ENCODE measurements at places on chromosomes 2 and 18.

- no peak for DNase-seq
Observed at GRCh38 chr2:231223458-231223976, 25.1 kb downstream of the ARMC9 start.

- DNase-seq = no peak
Observed at GRCh38 chr2:134368009-134368817, 114.3 kb downstream of the MGAT5 start.

DNA sequence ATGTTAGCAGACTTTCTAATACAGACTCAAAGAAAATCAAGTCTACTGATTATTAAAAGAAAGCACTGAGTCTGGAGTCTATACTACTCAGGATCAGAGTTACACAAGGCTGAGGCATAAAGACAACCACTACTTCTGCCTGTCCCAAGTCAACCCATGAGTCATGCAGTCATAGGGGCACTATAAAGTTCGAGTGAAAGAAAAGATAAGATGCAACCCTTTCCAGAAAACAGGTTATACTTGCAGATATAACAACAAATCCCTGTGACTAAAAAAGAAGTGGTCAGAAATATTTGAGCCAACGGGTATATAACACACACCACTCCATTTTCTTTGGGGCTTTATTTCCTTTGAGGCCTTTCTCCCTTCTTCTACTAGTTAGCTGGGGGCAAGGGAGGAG lies 18.6 kb upstream of the SCRN3 start:
- DNase-seq = no peak

DNA sequence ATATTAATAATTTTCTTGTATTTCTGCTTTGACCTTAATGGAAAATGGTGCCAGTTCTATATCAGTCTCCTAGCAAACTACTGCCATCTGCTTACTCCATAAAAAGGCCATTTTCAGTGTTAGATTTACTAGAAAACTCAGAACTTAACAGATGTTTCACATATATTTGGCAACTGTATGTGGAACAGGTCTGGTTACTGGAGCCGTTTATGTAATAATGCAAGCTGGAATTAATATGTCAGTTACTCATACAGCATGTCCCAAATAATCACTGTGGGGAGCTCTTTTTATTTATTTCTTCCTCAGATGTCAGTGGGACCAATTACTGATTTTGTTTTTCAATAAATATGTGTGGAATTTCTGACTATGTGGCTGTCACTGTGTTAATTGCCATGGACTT lies 1247.6 kb downstream of the CNTNAP5 start:
- no peak for DNase-seq

DNA sequence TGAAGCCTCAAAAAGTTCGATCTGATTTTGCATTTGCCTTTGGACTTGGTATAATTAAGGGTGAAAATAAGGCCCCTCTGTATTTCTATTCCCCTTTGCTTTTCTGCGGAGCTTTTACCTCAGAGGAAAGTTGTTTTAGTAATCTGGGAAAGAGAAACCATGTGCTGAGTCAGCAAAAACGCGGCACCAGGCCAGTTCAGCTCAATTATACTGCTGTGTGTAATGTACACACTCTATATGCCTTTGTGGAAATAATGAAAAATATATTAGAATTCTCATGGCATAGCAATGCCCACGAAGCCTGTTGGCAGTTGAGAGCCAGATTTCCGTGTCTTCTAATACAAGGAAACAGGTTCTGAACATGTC lies 161.9 kb upstream of the SIX2 start:
- DNase-seq = no peak

- DNase-seq = no peak
Observed at GRCh38 chr2:215817046-215817445, 196.3 kb downstream of the MREG start.

DNA sequence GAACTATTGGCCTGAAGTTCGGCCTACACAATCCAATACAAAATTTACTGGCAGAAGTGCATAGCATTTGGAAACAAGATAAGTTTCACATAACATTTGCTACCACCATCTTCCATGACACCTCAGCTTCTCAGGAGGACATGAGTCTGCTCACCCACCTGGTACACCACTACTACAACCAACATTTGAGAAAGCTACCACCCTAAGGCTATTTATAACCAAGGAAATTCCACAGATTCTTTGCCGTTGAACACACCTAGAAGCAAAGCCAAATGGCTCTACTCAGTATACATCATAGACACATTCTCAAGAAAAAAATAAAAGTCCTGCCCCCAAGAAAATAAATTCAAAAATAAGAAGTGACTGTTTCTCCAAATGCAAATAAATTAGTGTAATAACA lies 145.3 kb downstream of the SPAG16 start:
- DNase-seq = no peak

- no peak for DNase-seq
Observed at GRCh38 chr2:96665083-96665569, 22.6 kb downstream of the FER1L5 start.

DNA sequence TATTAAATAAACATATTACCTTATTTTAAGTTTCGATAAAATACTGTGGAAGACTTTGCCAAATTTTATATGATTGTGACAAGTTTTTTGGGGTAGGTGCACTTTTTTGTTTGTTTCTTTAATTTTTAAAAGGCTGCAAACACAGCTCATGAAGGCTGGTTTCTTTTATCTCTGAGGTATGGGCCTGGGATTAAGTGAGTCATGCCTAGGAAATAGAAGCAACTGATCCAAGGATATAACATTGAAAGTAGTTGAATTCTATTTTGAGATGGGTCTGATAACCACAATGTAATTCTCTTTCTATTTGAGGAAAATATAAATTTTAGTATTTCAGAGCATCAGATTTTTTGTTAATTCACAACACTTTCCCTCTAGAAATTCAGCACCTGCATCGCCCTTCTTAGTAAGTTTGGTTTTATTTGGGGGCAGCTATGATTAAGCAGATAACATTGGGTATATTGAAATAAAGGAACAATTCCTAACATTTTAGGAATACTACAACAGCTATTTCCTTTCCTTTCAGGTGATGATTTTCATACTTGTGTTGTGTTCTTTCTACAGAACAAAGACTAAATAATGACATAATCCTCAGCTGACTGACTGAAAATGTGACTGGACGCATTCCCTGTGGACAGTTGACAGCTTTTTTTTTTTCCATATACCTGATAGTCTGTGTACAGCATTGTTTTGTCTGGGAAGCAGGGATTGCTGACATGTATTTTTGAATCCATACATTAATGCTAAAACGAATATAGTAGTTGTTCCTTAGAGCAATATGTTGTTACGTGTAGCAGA lies 16.8 kb downstream of the RBM45 start:
- DNase-seq = no peak

DNA sequence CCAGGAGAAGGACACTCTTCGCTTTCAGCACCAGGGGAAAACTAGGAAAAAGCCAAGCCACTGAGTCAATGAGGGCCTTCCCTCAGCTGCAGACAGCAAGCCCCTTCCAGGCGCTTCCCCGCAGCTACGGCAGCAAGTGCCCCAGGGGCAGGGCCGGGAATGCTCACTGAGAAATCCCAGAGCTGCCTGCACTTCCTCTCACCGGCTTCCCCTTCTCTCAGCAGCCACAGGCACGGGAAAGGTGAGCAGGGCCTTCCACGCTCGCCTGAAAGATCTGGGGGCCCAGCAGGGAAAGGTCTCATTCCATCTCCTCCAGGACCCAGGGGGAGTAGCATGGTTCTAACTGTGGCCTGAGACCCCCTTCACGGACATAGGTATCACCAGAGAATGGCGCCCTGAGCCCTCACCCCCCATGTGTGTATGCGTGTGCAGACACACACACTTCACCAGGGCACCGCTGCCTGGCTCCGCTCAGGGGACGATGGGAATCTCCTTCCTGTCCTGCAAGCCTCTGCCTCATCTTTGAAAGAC lies 29.6 kb upstream of the FOSL2 start:
- no peak for DNase-seq

DNA sequence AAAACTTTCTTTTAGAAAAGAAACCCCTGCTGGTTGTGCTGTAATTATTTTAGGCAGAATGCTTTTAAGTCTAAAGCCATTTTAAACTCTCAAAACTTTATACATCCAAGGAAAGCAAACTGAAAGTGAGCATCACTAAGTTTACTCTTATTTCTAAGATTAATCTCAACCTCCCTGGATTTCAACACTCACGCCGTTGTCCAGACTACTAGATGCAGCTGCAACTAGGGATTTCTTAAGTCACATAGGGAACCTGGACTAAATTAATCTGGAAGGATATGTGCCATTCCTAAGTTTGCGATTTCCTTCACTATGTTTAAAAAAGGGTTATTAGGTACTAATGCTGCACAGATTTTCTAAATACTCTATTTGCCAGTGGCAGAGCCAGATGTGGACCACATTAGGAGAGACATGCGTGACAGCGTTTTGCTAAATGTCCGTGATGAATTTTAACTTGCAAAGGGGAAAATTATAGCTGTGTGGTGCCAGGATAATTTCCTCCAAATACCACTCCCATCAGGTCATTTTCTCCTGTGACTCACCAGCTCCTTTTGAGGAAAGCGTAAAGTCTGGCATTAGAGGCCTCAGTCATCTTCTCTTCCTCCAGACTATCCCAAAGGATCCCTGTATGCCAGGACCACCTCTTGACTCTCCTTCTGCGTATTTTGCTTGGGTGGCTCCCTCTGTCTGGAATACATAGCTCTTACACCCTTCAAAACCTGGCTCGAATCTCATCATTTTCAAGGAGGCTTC lies 143.7 kb downstream of the ATL2 start:
- DNase-seq = no peak

DNA sequence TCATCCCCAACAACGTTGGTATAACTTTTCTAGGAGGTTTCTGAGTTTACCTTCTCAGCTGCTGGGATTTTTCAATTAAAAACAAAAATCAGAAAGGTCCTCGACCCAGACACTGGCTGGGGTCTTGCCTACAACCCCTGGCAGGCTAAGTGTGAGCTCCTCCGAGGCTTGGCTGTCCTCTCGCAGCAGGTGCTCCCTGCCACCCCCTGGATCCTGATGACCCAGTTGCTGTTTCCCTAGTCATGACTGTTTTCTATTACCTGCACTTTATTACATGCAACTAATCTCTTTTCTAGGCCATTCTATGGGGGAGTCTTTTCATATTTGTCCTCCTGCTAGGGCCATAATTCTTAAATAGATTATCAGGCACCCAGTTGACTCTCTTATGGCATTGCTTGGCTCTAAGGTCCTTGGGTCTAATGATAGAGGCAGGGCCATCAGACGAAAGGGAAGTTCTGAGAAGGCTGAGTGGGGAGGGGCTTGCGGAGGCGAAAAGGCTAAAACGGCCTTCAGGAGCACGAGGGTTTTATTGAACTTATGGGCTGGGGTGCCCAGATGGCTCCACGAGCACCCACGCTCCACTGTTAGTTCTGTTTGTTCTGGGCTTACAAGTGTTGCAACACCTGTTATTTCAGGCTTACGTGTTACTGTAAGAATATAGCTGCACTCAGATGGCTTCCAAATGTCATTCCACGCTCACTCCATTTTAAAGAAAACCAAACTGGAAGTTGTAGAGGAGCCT lies 166.0 kb downstream of the NCK2 start:
- no peak for DNase-seq

- DNase-seq = no peak
Observed at GRCh38 chr2:96550787-96551604, 14.4 kb downstream of the ARID5A start.

GRCh38 chr18:77359561-77360314 lies 110.1 kb downstream of the GALR1 start:
- DNase-seq = no peak

GRCh38 chr2:44535376-44535775 lies 173.6 kb downstream of the CAMKMT start:
- no peak for DNase-seq

DNA sequence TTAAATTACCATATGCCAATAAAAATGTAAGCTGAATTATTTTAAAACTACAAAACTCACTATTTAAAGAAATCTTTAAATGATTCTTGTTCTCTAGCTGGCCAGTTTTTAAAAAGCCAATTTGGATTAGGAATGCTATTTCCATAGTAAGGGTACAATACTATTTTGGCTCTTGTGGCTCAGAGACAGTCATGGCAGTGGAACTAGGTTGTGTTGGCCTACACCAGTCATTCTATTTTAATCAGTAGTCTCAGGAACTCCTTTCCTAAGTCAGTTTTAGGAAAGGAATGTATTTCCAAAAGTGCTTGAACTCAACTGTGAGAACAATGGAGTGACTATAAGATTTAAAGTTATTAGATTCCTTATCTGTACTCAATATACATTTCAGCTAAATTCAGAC lies 5.9 kb downstream of the BOLL start:
- no peak for DNase-seq

DNA sequence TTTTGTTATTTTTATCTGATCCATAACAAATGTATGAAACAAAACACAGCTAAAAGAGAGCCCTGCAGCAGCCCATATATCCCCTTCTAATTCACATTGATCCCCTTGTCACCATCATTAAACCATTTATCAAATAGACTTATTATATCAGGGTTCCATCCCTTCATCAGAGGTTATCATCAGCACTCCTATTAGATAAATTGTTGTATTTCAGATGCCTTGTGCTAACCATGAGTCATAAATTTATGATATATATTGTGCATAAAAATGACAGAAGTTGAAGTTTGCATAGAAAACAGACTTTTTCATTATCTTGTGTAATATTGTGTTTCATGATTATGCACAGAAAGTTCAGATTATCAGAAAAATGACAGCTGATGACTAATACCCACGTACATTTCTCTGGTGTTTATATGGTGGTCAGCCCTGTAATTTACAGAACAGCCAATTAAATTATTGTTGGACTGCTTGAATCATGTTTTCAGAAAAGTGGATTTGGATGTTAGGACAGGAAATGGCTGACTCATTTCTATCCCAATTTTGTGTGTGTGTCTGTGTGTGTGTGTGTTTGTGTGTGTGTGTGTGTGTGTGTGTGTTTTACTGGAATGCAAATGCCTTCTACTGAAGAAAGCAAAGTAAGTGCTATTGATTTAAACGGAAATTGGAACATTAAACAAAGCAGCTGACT lies 80.9 kb downstream of the PPP1R1C start:
- no peak for DNase-seq

DNA sequence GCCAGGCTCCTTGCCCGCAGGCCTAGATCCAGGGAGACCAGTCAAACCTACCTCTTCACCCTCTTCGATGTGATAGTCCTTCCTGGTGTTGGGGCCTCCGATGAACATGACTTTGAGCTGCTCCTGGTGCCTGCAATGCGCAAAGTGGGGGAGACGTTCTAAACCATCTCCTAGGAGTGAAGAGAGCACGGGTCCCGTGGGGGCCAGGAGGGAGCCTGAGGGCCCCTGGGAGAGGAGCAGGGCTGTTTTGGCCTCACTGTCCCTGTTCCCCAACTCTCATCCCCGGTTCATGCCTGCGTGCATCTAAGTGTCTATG lies 3.9 kb downstream of the HAAO start:
- no peak for DNase-seq

DNA sequence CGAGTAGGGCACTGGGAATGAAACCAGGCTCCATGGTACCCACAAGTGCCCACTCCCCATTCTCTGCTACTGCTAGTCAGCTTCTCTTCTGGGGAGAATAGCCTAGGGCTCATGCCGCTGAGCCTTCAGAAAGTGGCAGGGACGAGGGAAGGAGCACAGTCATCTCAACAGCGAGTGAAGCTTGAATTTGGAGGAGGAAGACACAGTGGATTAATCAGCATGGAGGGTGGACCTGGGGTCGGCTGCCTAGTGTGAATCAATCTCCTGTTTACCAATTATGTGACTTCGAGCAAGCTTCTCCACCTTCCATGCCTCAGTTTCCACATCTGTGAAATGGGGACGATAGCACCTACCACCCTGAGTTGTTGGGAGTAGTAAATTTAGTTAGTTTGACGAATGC lies 157.0 kb downstream of the SEPTIN10 start:
- no peak for DNase-seq

Data from activated naive CD8-positive, alpha-beta T cell treated with anti-CD3 and anti-CD28 coated beads, Interleukin-2, amount 50 U/mL, for 16 hours (primary cell).